Osteocyte (in vitro differentiated cells): ENCODE measurements at places on chromosomes 13 and 19. TPM values are rescaled to one million over a fixed set of nuclear protein-coding genes. Genes with fewer than 3 reads are reported as not detected.

DNA sequence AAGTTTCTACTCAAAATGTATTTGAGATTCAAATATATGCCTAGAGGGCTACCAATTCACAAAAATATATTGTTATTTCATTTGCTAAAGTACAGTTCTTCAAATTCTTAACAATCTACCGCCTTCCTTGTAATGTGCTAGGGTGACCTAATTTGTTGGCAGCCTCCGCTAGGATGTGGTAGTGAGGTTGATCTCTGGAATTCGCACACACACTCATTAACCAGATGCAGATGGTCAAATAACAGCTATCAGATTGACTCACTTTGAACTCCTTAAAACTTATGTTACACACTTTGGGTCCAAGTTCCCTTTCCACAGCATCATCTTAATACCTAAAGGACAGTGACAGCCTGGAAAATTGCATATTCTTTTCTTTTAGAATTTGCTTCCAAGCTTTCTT lies 367.3 kb downstream of the DCT start:
- no peak for DNase-seq

DNA sequence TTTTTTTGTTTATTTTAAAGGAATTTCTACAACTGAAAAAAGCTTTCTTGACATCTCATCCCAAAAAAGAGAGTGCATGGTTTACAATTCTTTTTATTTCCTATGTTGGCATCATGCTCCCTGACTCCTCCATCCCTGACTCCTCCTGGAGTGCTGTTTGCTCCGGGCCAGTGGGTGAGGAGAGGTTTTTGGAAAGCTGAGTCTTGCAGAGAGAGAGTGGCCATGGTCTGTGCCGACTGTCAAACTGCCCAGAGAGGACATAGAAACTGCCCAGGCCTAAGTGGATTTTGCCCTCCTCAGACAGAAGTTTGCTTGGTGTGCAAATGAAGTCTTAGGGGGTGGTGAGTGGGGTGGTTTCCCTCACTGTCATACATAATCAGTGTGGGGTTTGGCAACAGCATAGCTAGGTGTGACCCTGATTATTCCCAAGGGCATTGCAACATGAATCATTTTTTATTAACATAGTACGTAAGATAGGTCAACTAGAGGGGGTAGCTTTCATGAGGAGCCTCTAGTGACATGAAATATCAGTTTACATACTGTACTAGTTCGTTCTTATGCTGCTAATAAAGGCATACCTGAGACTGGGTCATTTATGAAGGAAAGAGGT lies 179.8 kb upstream of the UBL3 start:
- DNase-seq: no peak

GRCh38 chr13:62093984-62094780 lies 678.5 kb upstream of the PCDH20 start:
- no peak for DNase-seq

- DNase-seq: no peak
Observed at GRCh38 chr13:73372666-73373627, 314.1 kb downstream of the KLF5 start.

DNA sequence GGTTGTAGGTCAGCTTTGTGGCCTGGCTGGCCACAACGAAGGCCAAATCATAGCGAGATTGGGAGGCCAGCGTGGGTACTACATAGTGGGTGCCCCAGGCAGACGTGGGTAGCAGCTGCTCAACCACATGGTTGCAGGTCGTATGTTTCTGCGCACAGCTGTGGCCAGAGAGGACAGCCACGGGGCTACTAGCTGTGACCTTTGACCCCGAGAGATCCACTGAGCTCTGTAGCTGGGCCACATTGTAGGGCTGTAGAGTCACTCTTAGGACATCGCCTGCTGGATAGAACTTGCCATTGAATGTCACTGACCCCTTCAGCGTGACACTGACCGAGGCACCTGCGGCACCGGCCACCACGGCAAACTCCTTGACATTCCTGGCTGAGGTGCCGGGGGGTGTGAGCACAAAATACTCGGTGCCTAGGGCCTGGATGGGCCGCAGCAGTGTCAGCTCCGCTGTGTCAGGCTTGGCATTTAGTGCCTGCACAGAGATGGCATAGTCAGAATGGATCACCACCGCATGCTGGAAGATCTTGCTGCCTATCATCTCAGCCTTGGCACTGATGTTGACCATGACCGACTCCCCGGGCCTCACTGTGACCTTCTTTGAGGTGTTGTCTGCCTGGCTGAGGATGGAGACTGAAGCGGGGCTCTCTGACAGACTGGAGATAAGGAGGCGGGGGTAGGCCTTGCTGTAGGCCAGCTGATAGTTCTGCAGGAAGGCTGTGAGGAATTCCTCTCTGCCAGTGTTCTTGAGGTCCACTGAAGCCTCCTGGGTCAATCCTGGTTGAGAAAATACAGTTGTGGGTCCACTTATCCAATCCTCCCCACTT lies 6.7 kb downstream of the FCGBP start:
- peak; percentile 81 for DNase-seq

DNA sequence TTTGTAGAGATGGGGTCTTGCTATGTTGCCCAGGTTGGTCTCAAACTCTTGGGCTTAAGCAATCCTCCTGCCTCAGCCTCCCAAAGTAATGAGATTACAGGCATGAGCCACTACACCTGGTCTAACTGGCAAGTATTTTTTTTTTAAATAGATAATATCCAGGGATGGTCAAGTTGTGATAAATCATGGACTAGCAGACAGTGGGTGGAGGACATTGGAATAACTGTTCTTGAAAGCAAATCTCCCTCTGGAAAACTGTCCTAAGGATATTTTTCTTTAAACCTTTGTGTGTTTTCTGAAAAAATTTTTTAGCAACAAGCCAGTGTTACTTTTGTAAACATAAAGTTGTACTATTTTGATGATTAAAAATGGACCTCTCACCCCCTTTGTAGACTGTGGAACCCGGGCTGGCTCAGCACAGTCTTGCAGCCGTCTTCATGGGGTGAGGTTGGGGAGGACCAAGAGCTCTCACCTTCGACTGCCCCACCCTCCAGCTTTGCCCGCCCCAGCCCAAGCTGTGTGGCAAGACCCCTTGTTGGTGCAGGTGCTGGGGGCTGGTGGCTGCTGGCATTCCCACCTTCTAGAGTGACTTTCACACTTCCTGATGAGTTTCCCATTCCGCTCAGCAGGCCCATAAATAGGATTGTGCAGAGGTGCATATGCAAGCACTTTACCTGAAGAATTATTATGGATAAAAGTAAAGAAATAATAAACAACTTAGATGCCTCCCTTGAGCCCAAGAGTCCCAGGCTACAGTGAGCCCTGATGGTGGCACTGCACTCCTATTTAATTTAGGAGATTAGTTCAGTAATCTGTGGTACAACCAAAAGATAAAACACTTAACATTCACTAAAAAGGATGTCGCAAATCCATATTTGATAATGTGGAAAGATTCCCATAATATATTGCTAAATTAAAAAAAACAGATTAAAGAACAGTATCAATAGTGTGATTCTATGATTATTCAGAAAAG lies 107.3 kb downstream of the GADD45B start:
- no peak for DNase-seq

DNA sequence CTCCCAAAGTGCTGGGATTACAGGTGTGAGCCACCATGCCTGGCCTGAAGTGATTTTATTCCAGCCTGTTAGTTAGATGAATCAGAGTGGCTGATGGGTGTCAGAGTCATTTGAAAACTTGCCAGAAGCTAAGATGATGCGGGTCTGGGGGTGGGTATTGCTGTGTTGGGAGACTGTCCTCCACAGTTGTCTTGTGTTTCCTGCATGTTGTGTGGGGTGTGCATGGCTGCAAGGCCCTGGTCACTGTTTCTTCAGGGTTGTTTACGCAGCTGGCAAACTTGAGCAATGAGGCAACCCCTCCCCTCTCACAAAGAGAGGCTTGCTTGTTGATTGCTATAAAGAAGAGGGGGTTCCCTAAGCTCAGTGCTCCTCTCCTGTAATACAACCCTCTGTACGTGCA lies 71.8 kb downstream of the TRPM4 start:
- no peak for DNase-seq

GRCh38 chr19:54002495-54003315 lies 11.3 kb downstream of the CACNG6 start:
- no peak for DNase-seq

DNA sequence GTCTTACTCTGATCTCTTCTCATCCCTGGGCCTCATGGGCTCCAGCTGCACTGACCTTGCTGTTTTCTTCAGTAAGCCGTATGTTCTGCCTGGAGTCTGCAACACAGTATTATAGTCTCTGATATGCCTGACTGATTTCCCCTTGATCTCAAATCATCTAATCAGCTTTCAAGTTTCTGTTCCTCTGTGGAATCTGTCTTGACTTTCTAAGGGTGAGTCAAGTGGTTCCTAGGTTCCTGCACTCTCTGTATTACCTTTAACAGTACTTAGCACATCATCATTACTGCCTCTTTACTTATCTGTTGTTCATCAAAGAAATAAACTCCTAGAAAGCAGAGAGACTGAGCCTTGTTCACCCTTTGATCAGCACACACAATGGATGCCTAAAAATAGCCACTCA lies 350.7 kb downstream of the LMO7 start:
- no peak for DNase-seq

DNA sequence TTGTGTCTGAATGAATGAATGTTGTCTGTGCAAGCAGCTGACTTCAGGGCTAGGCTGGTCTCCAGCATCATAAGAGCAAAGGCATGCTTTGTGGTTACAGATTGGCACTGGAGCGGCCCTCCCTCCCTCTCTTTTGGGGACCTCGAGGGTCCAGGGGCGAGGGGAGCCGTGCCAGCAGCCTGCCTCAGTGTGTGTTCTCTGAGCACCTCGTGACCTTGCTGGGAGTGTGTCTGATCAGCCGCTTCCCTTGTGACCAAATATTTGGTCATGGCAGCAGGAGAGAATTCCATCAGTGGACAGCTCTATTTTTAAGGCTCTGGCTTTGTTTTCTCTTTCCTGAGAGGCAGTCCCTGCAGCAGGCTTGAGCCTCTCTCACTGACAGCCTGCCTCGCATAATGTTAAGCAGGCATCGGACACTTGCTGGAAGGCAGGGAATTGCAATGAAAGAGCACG lies 329.7 kb downstream of the UQCRFS1 start:
- DNase-seq: peak; percentile 90

DNA sequence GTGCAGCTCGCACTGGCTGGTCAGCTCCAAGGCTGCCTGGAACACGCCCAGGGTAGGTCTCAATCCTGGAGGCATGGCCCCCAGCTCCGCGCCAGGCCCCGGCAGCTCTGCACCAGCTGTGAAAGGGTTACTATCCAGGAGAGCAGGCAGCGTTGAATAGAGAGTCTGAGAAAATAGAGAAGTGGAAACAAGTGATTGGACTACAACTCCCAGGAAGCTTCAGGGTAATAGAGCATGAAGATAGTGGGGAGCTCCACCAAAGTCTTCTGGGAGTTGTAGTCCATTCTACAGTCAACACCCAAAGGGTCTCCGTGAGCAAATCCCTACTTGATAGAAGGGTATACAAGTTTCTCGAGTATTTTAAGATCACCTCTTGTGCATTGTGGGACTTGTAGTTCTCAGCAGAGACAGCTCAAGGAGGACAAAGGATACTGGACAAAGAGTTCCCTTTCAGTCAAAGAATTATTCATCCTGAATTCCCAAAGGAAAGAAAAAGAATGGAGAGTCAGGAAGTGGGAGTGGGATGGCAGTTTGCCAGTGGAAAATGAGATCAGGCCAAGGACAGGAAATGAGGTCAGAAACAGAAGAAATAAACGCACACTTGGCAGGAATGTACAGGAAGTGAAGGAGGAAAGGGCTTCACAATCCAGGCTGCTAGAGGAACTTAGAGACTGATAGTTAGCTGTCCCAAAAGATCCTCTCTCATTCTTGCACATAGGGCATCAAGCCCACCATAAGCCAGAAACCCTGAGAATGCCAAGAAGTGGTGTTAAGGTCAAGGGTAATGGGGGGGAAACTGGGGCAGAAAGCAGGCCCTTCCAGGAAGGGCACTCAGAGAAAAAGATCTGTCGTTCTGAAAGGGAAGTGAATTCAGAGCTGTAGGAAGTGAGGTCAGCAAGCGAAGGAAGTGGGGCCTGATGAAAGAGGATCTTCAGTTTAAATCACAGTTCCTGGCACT lies 5.5 kb upstream of the MAMSTR start:
- DNase-seq: no peak

DNA sequence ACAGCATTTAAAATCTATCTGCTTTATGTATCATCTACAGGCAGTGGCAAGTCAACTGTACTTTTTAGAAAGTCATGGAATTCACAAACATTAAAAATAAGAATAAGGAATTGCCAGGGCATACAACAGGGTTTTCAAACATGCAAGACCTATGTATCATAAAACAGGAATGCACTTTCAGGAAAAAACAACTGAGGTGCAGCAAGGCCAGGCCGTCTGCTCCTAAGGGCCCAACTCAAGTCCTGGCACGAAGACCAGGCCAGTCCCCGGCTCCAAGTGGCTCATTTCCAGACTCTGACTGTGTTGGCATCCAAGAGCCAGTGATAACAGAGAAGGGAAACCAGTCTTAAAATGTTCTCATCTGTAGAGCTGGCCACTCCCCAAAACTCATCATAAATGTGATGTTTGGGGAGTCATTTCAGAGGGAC lies 7.1 kb downstream of the RFX2 start:
- DNase-seq: no peak

- no peak for DNase-seq
Observed at GRCh38 chr13:42967660-42968059, 24.4 kb downstream of the EPSTI1 start.

GRCh38 chr19:50323782-50324133 lies 5.4 kb downstream of the KCNC3 start:
- no peak for DNase-seq

- no peak for DNase-seq
Observed at GRCh38 chr13:75798353-75799255, 162.5 kb downstream of the LMO7 start.

GRCh38 chr13:69243366-69243765 lies 864.3 kb upstream of the ATXN8OS start:
- no peak for DNase-seq

DNA sequence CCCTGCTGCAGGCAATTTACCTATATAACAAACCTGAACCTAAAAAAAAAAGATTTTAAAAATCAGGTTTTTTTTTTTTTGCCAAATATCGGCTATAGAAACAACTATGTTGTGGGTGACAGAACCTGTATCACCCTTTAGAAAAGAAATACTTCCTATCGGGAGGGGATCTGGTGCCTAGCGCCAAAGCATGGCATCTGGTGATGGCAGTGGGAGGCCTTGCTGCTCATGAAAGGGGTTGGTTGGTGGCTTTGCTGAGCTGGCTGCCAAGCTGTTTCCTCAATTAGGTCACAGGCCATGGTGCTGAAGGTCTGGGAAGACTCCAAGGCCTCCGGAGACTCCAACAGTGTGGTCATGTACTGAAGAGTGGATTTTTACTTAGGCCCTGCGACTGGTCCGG lies 328.5 kb downstream of the KLF5 start:
- no peak for DNase-seq

Gene SELENOV
- total RNA-seq: not detected in 2 replicates

Gene CLDND2
- total RNA-seq: 1.8 TPM in 1 of 2 replicates, not detected in the other

Gene TMEM255B
- total RNA-seq: 0.84 and 0.89 TPM in 2 replicates

Gene APOC4
- not detected in 2 replicates for total RNA-seq

Gene TTC9B
- total RNA-seq: not detected in 2 replicates

Gene WASF3
- 17.1 and 20.0 TPM in 2 replicates for total RNA-seq

Gene KCTD15
- 83.2 and 86.8 TPM in 2 replicates for total RNA-seq

Gene DOCK9
- 23.9 and 24.1 TPM in 2 replicates for total RNA-seq

Gene ADPRHL1
- total RNA-seq: 2.6 and 2.9 TPM in 2 replicates

Gene SYNE4
- 0.55 TPM in 1 of 2 replicates, not detected in the other for total RNA-seq

Gene SHFL
- total RNA-seq: 35.9 and 38.7 TPM in 2 replicates
